ENCODE measurements at places on chromosomes 1 and 21.

DNA sequence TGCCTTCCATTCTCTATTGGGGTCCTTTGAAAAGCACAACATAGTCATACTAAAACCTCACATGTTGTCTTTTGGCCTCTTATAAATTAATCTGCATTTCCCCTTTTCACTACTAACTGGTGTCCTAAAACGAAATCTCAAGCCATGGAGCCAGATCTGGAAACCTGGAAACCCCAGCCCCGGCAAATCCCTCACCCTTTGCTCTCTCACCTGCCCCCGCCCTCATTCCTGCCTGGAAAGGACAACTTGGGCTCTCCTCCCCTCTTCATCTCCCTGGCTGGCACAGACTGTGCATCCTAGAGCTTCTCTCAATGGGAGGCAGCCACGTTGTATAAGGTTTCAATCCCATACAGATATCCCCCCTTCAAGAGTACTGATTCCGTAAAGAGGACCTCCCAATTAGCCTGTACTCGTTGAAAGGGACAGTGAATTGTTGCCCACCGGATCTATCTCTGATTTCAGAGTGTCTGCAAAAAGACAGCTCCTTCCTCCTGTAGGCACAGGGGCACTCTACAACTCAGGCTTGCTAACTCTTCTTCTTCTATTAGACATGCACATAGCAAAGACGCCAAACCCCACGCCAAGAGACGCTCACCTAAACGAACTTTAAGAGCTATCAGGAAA, 1.4 kb downstream of the DUSP10 start:
- peak; percentile 18 for DNase-seq

DNA sequence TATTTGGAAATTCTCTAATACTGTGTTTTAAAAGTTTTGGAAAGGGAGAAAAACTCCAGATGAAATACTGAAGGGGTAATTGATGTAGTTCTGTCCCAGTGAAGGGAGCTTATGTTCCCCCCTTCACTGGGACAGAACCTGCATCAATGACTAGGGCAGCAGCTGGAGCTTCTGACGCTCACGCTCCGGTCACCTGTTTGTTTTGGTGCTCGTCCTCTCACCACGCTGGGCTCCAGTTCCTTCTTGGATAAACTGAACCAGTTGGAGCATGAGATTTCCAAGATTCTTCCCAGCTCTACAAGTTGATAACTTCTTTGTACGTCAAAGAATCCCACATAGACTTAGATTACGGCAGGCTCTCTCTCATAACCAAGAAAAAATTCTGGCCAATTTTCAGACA, 51.4 kb upstream of the HNRNPU start:
- no peak for DNase-seq

- no peak for DNase-seq
Observed at GRCh38 chr1:152009691-152010090, 16.0 kb upstream of the S100A10 start.

- DNase-seq, result no peak
Observed at GRCh38 chr1:22449636-22450035, 2.0 kb upstream of the ZBTB40 start.

DNA sequence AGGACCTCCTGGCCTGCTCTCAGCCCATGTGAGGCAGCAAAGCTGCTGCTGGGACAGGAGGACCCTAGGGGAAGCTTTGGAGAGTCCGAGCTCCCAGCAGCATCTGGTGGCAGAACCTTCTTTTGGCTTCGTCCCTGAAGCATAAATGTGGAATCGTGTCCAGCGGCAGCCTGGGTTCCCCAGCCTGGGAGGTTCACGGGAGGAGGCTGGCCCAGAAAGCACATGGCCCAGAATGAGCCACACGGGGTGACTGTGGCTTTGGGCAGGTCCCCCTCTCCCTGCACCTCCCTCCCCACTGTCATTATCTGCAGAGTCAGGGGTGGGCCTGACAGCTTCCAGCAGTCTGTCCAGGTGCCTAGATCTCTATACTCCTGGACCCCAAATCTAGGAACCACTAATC, 318.1 kb upstream of the VAMP3 start:
- no peak for DNase-seq

- DNase-seq, result no peak
Observed at GRCh38 chr21:31497914-31498313, 153.9 kb upstream of the TIAM1 start.

- DNase-seq, result no peak
Observed at GRCh38 chr21:45012662-45013259, 61.6 kb upstream of the ADARB1 start.

- no peak for DNase-seq
Observed at GRCh38 chr1:22142315-22143064, 407 bp downstream of the WNT4 start.

GRCh38 chr1:68346188-68346808, 103.5 kb downstream of the RPE65 start:
- no peak for DNase-seq

GRCh38 chr1:206734499-206735142, 36.0 kb upstream of the IL19 start:
- DNase-seq, result no peak

GRCh38 chr21:45313682-45314081, 26.0 kb upstream of the POFUT2 start:
- no peak for DNase-seq

- DNase-seq, result no peak
Observed at GRCh38 chr1:169025412-169025811, 81.1 kb upstream of the ATP1B1 start.

- DNase-seq, result no peak
Observed at GRCh38 chr1:31675161-31675560, 28.7 kb downstream of the COL16A1 start.

DNA sequence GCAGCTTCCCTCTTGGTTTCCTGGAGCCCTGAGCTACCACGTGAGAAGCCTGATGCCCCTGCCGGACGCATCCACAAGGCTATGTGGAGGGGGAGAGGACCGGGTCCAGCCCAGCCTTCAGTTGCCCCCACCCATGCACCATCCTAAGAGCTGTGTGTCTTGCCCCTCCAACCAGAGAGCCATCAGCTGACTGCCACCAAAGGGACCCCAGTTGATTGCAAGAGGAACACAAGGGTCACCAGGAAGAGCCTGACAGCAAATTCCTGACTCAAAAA, 81.5 kb downstream of the GLIS1 start:
- no peak for DNase-seq
